SJSA1 (cell line): ENCODE measurements at places on chromosomes 3 and 15. TPM values are rescaled to one million over a fixed set of nuclear protein-coding genes. Genes with fewer than 3 reads are reported as not detected.

DNA sequence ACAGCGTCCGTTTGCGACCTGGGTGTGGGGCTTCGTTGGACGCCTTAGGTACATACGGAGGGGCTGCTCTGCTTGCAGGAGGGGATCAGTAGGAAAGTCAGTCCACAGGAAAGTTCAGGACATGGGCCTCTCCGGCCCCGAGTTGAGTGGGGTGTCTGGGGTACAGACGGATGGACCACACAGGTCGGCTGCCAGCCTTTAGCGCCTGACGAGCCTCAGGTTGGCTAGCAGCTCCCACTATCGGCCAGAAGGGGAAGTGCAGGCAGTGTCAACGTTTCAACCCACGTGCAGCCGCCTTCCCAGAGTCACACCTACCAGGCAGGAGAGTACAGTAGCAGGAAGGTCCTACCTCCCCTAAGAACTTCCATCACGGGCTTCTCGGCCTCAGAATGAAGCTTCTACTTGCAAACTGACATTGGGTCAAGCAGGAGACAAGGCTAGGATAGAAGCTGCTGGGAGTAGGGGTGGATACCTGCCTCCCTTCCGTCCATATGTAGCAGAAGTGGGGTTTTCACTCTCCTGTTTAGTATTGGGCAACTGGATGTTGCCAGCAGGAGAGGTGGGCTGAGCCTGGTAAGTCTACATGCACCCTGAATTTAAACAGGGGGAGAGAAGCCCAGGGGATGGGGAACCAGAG is 1.8 kb upstream of the SCN5A start:
- H3K4me1 ChIP-seq = peaks cover 21% of the 10 kb centered on the region
- no peak overlapping the region for H3K4me3 ChIP-seq
- H3K27ac ChIP-seq = no peak overlapping the region
- H3K36me3 ChIP-seq = no peaks in the 10 kb centered on the region; the same call in 1 of the 2 replicates

The GOLGA8S gene
- 0.05 TPM in 1 of 2 replicates, not detected in the other for total RNA-seq

- H3K36me3 ChIP-seq = no peaks in the 10 kb centered on the region
- H3K27me3 ChIP-seq = no peaks in the 10 kb centered on the region
- DNase-seq = no peak
Measured at GRCh38 chr3:81925385-81925784, 163.9 kb upstream of the GBE1 start.

- H3K27me3 ChIP-seq = no peaks in the 10 kb centered on the region
- H3K4me3 ChIP-seq = no peak overlapping the region
- H3K4me1 ChIP-seq = no peaks in the 10 kb centered on the region
- H3K27ac ChIP-seq = no peak overlapping the region
Measured at GRCh38 chr3:30986551-30986950, 92.1 kb upstream of the GADL1 start.

GRCh38 chr15:43889042-43889441 is 62.2 kb downstream of the WDR76 start:
- no peak overlapping the region for H3K27ac ChIP-seq
- no peak for DNase-seq
- H3K27me3 ChIP-seq = no peaks in the 10 kb centered on the region
- peaks cover 11% of the 10 kb centered on the region; the same call in 1 of the 2 replicates for H3K36me3 ChIP-seq
- H3K4me1 ChIP-seq = no peaks in the 10 kb centered on the region
- H3K4me3 ChIP-seq = no peak overlapping the region

The CCDC39 gene
- total RNA-seq = not detected in 2 replicates

GRCh38 chr3:38658841-38659240 is 9.4 kb upstream of the SCN5A start:
- no peaks in the 10 kb centered on the region for H3K36me3 ChIP-seq
- no peak for DNase-seq
- no peaks in the 10 kb centered on the region for H3K27me3 ChIP-seq
- H3K27ac ChIP-seq = no peak overlapping the region
- no peaks in the 10 kb centered on the region for H3K4me1 ChIP-seq
- no peak overlapping the region for H3K4me3 ChIP-seq

DNA sequence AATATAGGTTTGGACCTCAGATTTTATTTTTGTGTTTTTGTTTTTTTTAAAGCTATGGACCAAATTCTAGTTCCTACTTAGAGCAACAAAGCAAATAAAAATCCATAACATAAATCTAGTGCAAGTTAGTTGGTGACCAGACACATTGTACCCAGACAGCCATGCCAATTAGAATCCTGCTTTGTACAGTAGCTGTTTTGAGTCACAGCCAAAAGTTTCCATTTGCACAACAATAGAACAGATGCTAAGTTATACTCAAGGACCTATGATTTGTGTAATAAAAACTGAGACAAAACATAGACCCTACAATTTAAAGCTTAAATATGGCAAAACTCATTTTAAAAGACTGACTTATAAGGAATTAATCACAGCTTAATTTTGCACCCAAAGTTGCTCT is 513.1 kb upstream of the CBLB start:
- H3K36me3 ChIP-seq = no peaks in the 10 kb centered on the region
- DNase-seq = no peak
- no peaks in the 10 kb centered on the region for H3K4me1 ChIP-seq
- H3K27ac ChIP-seq = no peak overlapping the region

DNA sequence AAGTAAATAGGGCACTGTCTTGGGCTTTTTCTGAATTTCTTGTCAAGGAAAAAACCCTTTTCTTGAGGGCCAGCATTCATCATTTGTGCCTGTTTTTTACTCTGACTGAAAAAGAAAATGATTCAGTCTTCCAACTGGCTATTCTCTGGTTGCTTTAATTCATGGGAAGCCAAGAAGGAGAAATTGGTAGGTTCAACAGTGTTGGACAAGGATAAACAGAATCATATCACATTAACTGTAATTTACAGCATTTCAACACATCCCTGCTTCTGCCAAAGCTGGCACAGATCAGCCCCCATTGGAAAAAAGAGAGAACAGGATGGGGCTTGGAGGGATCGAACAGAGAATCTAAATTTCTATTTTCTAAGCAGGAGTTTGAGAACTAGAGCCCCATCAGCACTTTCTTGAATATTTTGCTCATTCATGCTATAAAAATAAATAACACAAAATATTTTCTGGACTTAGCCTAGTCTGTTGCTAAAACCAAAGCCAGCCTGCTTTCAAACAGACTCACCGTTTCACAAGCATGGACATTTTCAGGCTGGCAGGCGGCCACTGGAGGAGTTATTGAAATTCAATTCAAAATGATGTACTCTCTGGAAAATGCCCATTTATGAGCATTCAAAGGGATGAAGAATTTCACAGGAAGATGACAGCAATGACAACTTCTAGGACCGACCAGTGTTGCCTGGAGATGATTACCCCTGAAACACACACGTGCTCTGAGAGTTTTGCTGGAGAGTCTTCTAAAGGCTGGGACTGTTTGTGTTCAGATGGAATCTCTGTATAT is 181.2 kb downstream of the WNT5A start:
- H3K36me3 ChIP-seq = no peaks in the 10 kb centered on the region
- DNase-seq = no peak
- H3K4me1 ChIP-seq = no peaks in the 10 kb centered on the region

DNA sequence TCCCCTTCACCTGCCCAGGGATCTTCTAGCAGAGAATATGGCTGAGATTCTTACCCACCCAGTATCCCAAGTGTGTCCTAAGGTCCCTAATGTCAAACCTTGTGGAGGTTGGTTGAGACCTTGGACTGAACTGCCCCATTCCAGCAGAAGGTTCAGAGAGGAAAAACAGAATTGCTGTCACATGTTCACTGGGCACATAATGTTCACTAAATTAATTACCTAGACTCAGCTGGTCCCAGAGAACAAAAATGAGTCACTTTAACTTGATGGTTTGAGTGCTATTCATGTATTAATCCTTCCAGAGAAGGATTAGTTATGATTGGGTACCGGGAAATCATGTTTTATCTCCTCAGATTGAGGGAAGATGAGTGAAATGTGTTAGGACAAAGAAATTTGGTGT is 171.3 kb upstream of the GADL1 start:
- no peak for DNase-seq
- H3K36me3 ChIP-seq = no peaks in the 10 kb centered on the region
- H3K27me3 ChIP-seq = no peaks in the 10 kb centered on the region
- H3K27ac ChIP-seq = no peak overlapping the region
- H3K4me1 ChIP-seq = no peaks in the 10 kb centered on the region

- no peaks in the 10 kb centered on the region for H3K36me3 ChIP-seq
- no peaks in the 10 kb centered on the region for H3K4me1 ChIP-seq
- no peak overlapping the region for H3K27ac ChIP-seq
Measured at GRCh38 chr3:66456711-66457173, 44.1 kb downstream of the LRIG1 start.

- H3K27ac ChIP-seq = no peak overlapping the region
- DNase-seq = no peak
- H3K27me3 ChIP-seq = no peaks in the 10 kb centered on the region
Measured at GRCh38 chr3:7062714-7063113, 201.8 kb downstream of the GRM7 start.

DNA sequence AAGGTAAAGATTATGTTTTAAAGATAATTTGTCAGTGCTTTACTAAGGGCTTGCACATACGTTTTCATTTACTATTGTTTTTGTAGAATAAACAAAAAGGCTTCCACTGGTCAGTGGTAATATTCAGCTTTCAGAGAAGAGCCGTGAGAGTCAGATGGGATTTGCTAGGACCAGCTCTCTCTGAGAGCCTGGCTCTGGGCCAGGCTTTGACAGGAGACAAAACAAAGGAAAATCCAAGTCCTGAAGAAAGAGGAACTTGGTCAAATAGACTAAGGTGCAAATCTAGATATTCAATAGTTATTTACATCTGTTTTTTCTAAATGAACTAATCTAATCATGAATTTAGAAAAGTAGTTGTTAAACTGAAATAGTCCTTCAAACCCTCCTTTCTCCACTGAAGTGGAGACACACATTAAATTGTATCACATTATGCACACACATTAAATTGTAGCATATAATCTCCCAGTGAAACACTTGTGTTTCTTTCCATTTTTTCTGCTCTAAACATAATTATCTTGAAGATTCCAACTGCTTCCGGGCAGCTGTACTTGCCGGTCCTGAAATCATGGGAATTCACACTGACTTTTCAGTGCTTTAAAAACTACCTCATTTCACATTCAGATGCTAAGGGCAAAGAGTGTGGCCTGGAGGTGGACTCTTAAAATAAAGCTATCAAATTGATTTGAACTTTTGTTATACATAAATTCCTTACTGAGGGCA is 55.1 kb upstream of the FILIP1L start:
- H3K27me3 ChIP-seq = no peaks in the 10 kb centered on the region
- H3K4me1 ChIP-seq = peaks cover 8% of the 10 kb centered on the region; the same call in 1 of the 2 replicates
- H3K4me3 ChIP-seq = no peak overlapping the region
- H3K27ac ChIP-seq = no peak overlapping the region

The FLNB gene
- total RNA-seq = 130 and 207 TPM in 2 replicates

- H3K4me1 ChIP-seq = peaks cover 9% of the 10 kb centered on the region
- no peak overlapping the region for H3K4me3 ChIP-seq
- no peak for DNase-seq
Measured at GRCh38 chr3:187369089-187369447, 883 bp downstream of the RTP4 start.

DNA sequence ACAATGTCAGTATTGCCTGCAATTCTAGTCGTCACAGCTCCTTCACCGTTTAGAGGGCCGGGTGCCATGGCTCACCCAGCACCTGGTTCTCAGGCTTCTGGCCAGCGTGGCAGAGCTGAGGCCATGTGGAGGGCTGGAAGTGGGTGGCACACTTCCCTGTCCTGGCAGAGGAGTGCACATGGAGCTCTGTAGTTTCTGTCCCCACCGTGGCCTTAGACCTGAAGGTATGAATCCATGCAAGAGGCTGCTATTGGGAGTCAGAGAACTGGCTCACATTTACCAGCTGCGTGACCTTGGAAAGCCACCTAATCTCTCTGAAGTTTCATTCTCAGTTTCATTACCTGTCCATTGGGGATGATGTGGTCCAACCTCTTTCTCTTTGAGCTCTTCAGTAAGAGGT is 22.2 kb downstream of the EPHB1 start:
- no peaks in the 10 kb centered on the region for H3K4me1 ChIP-seq
- H3K27me3 ChIP-seq = no peaks in the 10 kb centered on the region
- no peak overlapping the region for H3K4me3 ChIP-seq
- no peaks in the 10 kb centered on the region for H3K36me3 ChIP-seq

DNA sequence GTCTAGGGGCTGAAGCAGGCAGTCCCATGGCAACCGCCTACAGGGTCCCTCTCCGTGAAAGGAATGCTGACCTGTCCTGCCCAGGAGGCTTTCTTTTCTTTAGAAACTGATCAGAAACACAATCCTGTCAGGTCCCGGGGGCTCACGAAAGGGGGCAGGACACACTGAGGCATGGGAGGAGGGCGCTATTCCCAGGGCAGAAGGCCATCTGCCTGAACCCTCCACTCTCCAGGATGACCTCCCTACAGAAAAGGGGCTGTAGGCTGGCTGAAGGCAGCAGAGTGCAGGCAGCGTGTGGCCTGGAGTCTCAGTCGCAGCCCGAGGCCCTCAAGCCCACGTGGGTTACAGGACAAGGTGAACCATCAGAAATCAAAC is 18.4 kb upstream of the LRRK1 start:
- H3K27me3 ChIP-seq = no peaks in the 10 kb centered on the region
- H3K27ac ChIP-seq = no peak overlapping the region
- DNase-seq = no peak

The TRH gene
- not detected in 2 replicates for total RNA-seq

DNA sequence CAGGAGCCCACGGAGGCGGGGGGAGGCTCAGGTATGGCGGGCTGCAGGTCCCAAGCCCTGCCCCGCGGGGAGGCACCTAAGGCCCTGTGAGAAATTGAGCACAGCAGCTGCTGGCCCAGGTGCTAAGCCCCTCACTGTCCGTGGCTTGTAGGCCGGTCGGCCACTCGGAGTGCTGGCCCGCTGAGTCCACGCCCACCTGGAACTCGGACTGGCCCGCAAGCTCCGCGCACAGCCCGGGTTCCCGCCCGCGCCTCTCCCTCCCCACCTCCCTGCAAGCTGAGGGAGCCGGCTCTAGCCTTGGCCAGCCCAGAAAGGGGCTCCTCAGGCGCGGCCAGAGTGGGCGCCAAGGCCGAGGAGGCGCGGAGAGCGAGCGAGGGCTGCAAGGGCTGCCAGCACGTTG is 12.2 kb upstream of the KCNMB3 start:
- no peaks in the 10 kb centered on the region for H3K36me3 ChIP-seq
- no peak for DNase-seq
- peaks cover 8% of the 10 kb centered on the region for H3K4me1 ChIP-seq

DNA sequence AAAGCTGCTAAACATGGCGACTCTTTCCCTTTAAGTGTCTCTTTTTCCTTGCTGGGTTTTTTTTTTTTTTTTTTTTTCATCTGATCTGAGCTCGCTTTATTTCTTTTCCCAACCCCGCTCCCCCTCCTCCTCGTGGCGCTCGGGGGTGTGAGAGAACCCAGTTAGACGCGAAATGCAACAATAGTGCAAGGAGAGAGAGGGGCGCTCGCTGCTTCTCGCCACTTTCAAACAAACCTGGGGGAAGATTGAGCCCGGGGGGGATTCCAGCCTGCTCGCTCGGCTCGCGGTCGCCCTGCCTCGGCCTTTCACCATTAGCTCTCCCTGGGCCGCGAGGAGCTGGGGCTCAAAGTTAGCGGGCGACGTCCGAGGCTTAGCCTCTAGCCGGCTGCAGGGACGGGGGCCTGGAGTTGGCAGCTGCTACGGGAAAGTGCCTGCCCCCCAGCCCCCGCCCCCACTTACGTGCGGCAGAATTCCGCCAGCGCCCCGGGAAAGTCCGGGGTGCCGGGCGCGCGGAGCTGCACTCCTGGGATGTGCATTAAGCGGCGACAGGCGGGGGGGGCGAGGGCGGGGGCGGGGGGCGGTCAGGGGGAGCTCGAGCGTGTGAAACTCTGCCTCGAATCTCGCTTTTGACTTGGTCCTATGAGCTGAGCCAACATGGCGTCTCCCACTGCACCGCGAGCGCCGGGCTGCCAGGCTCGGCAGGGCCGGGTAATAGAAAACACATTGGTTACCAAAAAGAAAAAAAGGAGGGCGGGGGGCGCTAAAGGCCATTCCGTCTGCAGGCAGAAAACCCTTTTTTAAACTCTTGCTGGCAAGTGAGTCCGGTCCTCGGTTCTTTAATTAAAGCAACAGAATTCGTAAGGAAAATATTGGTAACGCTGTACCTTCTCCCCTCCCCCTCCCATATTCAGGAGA is 10.4 kb downstream of the NR2F2 start:
- peaks cover 73% of the 10 kb centered on the region for H3K36me3 ChIP-seq
- peaks cover 33% of the 10 kb centered on the region for H3K4me1 ChIP-seq
- DNase-seq = no peak
- H3K27ac ChIP-seq = peak overlapping the region; percentile 84

The NRROS gene
- 0.11 TPM in 1 of 2 replicates, not detected in the other for total RNA-seq

The ACAN gene
- not detected in 2 replicates for total RNA-seq
